Iris pigment epithelial cell (primary cell): ENCODE measurements at places on chromosomes 16 and 17.

DNA sequence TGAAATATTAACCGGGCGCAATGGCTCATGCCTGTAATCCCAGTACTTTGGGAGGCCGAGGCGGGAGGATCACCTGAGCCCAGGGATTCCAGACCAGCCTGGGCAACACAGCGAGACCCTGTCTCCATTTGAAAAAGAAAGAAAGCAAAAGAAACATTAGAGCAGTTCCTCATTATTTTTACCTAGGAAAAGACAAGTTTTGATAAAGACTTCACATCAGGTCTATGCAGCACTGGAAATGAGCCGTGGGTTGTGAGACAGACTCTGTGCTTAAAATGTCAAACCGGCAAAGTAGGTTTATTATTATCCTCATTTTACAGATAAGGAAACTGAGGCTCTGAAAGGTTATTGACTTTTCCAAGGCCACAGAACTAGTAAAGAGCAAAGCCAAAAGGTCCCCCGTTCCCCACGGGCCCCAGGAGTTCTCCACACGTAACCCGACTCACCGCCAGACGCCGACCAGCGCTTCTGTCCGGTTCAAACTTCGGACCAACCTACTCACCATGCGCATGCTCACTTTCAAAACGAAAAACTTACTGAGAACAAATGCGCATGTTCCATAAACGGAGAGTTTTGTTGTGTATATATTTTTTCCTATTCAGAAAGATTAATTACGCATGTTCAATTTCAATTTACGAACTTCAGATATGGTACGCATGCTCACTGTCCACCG is 356 bp downstream of the TUBD1 start:
- DNase-seq = no peak

DNA sequence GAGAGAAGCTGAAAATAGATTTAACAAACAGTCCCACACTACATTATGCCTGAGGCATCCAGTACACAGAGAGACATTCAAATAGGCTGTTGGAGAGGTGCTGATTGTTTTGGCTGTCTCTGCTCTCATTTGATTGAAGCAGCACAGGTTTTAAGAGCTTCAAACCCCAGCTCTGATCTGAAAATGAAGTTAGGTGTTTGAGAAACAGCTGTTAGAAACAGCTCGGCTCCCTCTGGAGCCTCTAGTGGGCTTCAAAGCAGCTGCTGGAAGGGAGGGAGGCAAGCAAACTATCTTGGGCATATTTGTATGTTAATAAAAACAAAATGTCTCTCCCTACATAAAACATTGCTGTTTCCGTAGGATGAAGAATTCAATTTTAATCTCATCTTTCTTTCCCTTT is 607.3 kb upstream of the GOT2 start:
- DNase-seq = no peak

GRCh38 chr17:39174920-39175694 is 9.1 kb upstream of the ARL5C start:
- DNase-seq = peak; percentile 49

GRCh38 chr16:21638573-21638975 is 13.8 kb downstream of the IGSF6 start:
- DNase-seq = peak; percentile 78

DNA sequence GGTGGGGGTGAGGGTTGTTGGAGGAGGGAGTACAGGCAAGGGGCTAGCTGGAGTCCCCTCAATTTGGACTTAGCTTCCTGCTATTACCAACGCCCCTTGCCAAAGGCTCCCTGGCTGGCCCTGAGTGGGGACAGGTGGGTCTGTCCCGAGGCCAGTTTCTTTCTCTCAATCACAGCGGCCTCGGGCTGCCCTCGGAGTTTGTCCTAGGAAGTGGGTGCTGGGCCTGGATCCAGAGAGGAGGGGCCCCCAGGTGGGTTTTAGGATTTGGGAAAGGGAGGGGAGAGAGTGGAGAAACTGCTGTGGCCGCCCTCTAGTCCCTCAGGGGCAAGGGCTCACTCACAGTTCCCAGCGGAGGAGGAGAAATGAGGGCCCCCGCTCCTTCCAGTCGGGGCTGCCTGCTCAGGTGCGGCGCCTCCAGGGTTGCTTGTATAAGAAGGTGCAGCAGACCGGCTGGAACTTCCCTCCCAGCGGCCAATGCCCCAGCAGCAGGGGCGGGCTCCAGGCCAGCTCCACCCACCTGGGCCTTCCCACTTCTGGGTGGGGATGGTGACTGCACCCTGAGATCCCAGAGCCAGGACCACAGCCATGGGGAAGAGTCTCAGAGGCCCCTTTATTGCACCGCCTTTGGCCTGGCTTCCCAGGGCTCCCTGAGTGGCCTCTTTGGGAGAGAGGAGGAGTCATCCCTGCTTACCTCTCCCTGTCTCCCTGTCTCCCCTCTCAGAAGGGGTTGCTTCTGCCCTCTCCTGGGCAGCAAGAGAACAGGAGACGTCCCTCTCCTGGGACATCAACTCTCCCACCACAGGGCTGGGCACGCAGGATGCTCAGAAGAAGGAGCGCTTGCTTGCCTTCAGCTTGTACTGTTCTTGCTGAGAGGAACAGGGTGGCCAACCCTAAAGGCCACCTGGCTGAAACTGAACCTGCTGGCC is 112.0 kb upstream of the SMURF2 start:
- DNase-seq = peak; percentile 59

DNA sequence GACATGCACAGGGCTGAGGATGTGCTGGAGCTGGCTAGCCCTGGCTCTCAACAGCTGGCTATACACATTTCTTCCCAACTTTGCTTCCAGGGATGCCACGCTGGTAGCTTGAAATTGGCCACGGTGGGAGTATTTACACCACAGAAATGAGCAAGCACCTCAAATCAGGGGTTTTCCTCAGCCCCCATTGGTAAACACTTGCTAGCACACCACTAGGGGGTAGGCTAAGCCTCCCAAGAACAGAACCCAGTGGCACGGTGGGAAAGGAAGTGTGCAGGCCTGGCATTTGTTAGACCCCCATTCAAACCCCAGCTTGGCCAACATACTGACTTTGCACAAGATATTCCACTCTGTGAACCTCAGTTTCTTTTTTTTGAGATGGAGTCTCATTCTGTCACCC is 12.9 kb downstream of the DRC3 start:
- DNase-seq = no peak

- DNase-seq = no peak
These were observed 11.1 kb downstream of the CA10 start for GRCh38 chr17:52147431-52147830.

- DNase-seq = no peak
These were observed 16.7 kb downstream of the SLC6A2 start for GRCh38 chr16:55672471-55672870.

GRCh38 chr16:52114379-52114778 is 432.6 kb downstream of the TOX3 start:
- DNase-seq = no peak

- DNase-seq = no peak
These were observed 593 bp upstream of the WDR45B start for GRCh38 chr17:82648742-82649331.

DNA sequence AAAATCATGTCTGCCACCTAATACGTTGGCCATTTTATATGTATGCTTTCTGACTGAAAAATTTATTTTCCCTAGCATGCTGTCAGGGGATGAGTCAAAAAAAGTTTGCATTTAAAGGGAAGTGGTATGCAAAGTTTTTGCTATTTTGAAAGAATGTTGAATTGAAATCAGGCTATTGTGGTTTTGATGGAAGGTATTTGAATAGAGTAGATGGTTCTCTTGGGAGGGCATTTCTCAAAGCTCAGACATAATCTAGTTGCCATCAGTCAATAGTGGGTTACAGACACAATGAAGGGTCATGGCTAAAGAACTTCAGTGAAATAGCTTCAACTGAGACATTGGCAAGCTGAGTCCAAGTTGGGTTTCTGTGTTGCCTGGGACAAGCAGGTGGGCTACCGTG is 102.4 kb downstream of the MAP2K6 start:
- no peak for DNase-seq
